Suppressor macrophage treated with lipopolysaccharide for 4 hours (primary cell): ENCODE measurements at places on chromosomes 16 and 17.
A peak's percentile ranks its signal among the peaks of the same experiment; 100 is the strongest.

- DNase-seq: no peak
Measured at GRCh38 chr16:57257455-57258070, 12.5 kb downstream of the ARL2BP start.

- DNase-seq: no peak
Measured at GRCh38 chr16:59881376-59881775, 1147.3 kb upstream of the GOT2 start.

- DNase-seq: no peak
Measured at GRCh38 chr16:89971495-89972243, 23.1 kb downstream of the DEF8 start.

DNA sequence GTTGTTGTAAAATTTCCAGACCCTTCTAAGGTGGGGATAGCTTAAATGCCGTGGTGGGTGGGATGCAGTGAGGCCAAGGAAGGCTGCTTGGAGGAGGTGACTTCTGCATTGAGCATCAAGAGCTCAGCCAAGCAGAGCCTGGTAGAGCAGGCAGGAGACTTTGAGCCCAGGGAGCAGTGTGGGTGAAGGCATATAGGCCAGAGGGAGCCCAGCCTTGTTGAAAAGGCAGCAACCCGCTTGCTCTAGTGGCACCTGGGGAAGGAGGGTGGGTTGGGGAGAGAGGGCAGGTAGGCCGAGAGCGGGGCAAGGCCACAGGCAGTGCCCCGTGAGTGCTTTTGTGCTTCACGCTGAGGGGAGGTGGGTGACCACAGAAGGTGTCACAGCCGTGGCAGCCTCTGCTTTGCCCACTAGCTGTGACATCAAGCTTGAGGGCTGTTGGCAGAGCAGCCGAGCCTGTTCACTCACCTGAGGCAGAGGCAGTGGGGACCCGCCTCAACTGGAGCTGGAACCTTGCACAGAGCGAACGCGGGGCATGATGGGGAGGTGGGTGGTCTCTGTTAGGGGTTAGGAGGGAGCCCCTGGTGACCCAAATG is 56.1 kb downstream of the IRF8 start:
- DNase-seq: no peak

DNA sequence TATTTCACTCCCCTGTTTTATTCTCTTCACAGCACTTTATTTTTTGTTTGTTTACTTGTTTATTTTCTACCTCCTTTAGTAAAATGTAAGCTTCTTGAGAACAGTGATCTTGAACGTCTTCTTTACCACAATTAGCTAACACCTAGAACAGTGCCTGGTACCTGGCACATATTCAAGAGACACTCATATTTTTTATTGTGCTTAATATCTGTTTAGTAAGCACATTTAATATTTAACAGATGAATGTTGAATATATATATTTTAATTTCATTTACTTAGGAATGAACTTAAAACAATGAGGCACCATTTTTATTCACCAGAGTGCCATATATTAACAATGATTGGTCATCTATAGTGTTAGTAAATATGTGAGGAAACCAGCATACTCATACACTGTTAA is 130.2 kb downstream of the STXBP4 start:
- no peak for DNase-seq

- no peak for DNase-seq
Measured at GRCh38 chr17:19333736-19334290, 28.7 kb downstream of the B9D1 start.

DNA sequence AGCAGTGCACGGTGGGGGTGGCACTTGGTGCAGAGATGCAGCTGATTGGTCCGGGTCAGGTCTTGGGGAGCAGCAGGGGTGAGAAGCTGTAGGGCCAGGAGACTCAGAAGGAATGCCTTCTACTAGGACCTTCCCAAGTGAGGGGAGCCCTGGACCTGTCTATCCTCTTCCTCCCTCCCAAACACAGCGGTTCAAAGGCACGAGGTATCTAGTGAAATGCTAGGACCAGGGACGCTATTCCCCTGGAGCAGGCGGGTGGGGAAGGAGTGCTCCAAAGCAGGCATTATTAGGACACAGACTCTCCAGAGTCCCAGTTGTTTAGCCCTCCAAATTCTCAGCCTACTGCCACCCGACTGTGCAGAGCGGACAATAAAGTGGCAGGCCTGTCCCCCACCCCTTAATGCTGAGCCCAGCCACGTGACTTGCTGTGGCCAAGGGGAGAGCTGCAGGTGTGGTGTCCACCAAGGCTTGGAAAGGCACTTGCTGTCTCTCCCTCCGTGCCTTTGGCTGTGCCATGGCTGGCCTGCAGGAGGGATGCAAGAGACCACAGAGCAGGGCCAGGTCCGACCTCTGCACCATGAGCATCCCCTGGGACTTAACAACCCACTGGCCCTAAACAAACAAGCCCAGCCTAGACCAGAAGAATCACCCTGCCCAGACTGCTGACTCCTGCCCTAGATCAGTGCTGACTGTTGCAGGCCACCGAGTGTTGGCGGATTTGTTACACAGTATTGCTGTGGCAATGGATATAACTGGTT is 97.2 kb downstream of the TBC1D16 start:
- DNase-seq: no peak

DNA sequence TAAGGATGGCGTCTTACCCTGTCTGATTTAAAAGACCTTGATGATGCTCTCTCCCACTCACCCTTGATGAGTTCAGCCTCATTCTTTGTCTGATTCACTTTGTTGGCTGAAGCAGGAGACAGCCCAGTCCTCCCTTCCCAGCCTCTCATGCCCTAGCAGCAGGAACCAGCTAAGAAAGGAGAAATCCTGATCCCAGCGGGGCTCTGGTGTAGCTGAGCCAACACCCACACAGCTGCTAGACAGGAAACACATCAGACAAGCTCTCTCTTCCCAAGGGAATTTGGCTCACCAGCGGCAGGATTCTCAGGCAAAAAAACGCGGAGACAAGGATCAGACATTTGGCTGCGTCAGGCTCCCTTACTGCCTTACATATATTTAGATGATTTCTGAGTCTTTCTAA is 211.5 kb downstream of the CDH11 start:
- no peak for DNase-seq

GRCh38 chr17:76523084-76524037 is 14.1 kb downstream of the CYGB start:
- DNase-seq: peak; percentile 76

GRCh38 chr16:88339930-88340754 is 42.6 kb upstream of the ZNF469 start:
- no peak for DNase-seq

DNA sequence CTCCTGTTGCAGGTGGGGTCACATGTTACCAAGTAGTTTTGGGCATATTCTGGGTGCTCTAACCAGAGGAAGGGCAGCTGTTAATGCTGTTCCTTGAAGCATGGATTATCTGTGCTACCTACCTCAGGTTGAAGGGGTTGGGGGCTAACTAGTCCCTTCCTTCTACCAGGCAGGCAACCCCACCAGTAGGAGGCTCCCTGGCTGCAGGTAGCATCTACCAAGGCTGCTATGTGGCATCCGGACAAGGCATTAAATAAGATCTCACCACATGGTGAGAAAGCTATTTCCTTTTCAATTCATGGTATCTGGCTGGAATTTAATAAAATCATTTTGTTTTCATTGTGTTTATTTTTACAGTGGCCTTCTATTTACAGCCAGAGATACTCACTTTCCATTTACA is 62.5 kb downstream of the CACNG3 start:
- no peak for DNase-seq

DNA sequence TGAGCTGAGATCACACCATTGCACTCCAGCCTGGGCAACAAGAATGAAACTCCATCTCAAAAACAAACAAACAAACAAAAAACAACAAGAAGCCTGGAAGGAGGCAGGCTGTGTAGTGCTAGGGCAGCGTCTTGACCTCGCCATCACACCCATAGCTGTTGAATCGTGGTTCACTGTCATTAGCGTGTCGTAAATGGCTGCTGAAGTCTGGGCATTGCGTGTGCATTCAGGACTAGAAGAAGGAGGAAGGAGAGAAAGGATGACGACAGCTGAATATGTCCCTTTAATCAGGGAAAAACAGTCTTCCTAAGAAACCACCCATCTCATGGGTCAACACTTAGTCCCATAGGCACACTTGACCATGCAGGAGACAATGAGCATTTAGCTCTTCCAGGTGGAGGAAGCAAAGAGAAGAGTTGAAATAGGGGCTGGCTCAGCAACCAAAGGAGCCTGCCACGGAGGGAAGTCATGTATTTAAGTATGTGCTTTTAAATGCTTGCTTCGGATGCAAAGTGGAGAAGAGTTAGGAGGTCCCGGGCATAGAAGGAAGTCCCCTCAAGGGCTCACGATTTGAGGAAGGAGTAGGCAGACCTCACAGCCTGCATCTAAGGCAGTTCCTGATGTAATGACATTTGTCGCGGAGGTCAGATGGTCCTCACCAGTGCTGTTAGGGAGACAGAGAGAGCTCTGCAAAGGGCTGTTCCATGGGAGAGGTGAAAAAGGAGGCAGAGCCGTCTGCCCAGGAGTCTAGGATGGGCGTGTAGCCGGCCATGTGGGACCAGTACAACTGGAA is 8.8 kb downstream of the PRSS22 start:
- DNase-seq: peak; percentile 36

GRCh38 chr16:85057948-85058347 is 30.4 kb downstream of the KIAA0513 start:
- DNase-seq: no peak

DNA sequence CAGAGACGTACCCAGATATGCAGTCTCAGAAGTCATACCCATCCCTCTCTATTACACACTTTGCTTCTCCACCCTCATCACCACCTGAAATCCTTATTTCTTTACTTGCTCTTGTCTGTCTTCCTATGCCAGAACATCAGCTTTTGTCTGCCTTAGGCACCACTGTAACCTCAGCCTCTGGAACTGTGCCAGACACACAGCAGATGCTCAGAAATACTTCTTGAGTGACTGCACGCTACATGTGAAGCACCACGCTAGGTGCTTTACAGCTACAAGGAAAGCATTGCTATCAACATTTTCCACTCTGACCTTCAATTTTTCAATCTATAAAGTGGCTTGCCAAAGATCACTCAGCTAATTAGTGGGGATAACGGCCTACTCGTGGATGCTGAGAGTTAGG is 226.8 kb downstream of the CHD9NB start:
- no peak for DNase-seq

GRCh38 chr16:31055613-31056012 is 18.4 kb downstream of the ZNF668 start:
- DNase-seq: no peak

DNA sequence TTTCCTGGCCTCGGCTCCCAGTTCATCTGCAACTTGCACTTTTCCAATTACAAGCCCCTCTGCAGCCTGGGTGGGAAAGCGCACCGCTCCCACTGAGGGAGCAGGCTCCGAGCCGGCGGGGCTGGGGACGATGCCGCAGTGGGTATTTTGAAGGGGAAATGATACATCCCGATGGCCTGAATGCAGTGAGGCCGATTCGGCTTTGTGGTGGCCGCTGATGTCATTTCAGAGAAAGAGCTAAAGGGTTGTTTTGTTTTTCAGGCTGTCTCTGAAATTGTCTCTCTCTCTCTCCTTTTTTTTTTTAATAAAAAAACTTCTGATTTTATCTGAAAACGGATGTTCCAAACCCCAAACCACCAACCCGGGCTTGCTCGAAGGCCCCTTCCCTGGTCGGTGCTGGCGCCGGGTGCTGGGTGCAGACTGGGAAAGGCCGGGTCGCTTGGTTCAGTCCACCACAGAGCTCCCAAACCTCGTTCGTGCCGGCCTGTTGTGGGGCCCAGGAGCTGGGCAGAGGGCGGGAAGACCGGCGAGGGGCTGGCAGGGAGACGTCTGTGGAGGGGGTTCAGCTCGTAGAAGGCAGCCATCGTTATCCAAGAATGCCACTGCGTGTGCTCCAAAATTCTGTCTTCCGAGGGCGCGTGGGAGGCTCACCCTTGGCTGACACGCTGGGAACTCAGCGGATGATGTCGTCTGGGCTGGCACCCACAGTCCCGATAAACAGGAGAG is 102.8 kb downstream of the FOXL1 start:
- DNase-seq: no peak

GRCh38 chr17:72488555-72489271 is 367.9 kb downstream of the SOX9 start:
- DNase-seq: no peak

- no peak for DNase-seq
Measured at GRCh38 chr17:79851461-79851817, 12.2 kb upstream of the CBX4 start.

DNA sequence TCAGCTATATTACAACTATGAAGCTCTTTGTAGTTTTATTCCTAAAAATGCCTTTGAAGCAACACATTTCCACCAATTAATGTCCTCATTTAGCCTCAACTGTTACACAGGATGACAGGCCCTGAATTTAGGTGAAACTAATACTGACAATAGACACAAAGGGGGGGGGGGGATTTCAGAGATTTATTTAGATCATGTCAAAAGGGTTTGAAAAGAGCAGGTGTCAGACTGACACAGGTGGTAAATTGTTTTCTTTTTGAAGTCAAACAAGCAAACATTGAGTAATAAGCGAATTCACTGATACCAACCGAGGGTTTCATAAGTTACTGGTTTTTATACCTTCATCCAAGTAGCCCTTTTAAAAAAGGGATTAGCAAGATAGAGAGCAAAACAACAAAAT is 40.8 kb downstream of the KANSL1 start:
- no peak for DNase-seq

DNA sequence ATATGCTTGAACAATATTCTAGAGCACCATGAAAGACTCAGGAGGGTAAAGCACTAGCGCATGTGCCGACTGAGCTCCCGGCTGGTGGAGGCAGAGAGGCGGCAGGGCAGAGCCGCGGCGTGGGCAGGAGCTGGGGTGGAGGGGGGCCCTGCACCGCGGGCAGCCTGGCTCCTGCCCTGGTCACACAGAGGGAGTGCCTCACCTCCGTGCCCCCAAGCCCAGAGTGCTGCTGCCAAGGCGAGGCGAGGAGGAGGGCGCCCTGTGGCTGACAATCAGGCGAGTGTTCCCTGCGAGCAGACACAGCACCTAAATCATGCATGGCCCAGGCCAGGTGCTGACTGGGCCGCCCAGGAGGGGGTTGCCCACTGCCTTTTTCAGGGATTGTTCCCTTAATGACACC is 105.8 kb upstream of the TNRC6C start:
- DNase-seq: no peak

GRCh38 chr16:23920899-23921298 is 85.1 kb downstream of the PRKCB start:
- DNase-seq: no peak
